ENCODE measurements at places on chromosomes 7 and 10. TPM values are rescaled to one million over a fixed set of nuclear protein-coding genes. Genes with fewer than 3 reads are reported as not detected.
A peak's percentile ranks its signal among the peaks of the same experiment; 100 is the strongest.

- DNase-seq: no peak
Observed at GRCh38 chr10:101250136-101250535, 20.9 kb upstream of the LBX1 start.

DNA sequence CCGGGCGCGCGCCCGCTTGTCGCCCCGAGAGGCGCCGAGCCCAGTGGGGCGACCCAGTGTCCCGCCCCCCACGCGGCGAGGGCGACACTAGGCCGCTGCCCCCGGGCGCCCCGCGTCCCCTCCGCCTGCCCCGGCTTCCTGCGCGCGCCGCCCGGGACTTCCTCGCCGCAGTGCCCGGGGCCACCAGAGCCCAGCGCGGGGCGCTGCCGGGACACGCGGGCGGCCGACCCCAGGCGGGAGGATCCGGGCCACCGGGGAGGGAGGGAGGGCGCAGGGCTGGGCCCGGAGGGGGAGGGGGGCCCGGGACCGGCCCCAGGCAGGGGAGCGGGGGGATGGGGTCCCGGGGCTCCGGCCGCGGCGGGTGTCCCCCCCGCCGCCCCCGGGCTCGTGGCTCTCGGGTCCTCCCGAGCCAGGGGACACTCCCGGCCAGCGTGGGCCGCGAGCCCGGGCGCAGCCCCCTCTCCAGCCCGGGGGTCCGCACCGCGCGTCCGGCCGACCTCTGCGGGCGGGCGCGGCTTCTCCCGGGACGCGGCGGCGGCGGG, 435 bp upstream of the PWWP2B start:
- DNase-seq: peak; percentile 54

The ZPBP gene
- total RNA-seq: not detected

The ZFAND4 gene
- 5.5 TPM for total RNA-seq

The LFNG gene
- total RNA-seq: 10.8 TPM

Measured in fibroblast of villous mesenchyme (primary cell).